ENCODE measurements at places on chromosomes 11 and 22.

DNA sequence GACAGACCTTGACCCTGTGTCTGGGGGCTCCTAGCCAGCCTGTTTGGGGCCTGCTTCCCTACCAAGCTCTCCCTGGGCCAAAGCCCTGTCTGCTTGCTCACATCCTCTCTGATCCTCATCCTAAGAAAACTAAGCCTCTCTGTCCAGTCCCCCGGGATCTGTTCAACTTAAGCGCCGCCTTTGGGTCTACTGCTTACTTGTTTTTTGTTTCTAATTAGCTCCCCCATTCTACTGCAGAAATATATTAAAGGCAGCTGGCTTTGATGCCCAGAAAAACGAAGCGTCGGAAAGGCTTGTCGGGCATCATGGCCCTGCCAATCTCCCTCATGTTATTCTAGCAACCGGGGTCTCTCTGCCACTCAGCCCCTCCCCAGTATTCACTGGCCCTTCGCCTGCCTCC, 3.4 kb downstream of the DSCAML1 start:
- no peak for DNase-seq

DNA sequence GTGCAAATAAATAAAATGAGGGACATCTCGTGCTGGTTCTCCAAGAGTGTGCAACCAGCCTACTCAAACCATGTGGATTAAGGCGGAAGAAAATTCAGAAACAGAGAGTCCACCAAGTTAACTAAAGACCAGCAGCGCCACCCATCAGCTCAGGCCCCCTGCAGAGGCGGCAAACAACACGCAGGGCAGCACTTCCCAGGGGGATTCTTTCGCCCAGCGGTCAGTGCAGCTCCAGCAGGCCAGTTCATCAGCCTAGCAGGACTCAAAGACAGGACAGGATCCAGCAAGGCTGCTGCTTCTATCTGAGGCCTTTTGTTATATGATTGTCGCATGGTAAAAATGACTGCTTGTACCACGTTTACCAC, 51.7 kb downstream of the PACSIN2 start:
- DNase-seq = no peak

DNA sequence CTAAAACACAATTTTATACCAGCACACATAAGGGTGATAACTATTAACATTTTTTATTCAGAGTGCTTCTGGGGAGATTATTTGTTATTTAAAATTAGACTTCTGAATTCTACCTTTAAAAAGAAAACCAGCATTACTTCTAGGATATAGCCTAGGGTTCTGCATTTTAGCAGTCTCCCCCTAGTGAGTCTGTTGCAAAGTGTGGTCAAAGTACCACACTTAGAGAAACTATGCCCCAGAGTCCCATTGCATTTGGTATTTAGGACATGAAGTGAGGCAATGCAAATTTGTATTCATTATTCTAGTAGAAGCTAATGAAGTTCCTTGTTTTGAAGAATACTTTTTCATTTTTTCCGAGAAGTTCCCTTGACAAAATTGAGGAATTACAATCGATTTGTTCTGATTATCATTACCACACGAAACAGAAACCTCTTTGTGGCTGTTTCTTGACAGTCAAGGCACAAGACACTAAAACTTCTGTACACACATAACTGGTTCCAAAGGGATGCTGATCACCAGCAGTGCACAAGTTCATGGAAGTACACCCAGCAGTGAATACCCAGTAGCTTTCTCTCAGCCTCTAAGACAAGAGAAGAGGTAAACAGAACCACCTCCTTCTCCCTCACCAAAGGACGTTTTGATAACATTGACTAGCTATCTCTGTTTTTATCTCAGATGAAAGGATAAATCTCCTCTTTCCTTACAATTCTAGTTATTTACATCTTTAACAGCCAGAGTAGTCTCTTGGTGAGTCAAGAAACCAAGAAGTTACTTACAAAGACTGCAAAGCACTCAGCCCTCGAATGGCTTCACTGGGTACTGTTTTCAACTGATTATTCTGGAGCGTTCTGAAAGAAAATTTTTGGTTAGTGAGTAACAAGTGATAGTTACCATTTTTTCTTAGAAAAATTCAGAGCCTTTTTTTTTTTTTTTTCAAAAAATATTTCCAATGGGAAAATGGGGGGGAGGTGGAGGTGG, 27.6 kb upstream of the CCDC34 start:
- DNase-seq = no peak

DNA sequence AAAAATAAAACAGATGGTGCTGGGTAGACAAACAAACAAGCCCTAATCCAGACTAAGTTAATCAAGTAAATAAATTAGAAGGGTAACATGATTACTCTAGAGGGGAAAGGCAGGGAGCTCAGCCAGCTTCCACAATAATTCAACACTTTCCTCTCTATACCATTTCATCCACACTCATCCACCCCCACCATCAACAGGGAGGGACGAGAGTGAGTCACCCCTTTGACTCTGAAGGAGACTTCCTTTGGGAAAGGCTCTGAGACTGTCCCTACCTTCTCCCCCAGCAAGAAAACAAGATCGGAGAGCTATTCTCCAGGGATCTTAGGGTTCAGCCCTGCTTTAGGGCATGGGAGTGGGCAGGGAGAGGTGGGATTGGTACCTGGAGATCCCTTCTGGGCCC, 33.1 kb downstream of the TRIM66 start:
- DNase-seq = no peak

DNA sequence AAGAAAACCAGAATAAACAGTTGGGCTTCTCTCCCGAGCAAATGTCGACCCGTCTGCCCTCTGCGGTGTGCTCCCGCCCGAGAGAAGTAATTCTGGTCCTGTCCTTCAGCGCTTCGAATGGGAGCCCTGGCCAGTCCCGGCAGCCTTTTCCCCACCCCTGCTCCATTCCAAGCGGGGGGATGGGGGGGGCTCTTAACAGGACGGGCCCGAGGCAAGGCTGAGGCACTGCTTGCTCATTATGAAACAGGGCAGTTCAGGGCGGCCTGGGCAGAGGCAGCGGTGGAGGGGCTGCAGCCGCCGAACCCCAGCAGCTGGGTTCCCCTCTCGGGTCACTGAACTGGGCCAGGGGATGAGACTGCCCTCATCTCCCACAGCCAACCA, 9.1 kb downstream of the BACE1-AS start:
- no peak for DNase-seq

DNA sequence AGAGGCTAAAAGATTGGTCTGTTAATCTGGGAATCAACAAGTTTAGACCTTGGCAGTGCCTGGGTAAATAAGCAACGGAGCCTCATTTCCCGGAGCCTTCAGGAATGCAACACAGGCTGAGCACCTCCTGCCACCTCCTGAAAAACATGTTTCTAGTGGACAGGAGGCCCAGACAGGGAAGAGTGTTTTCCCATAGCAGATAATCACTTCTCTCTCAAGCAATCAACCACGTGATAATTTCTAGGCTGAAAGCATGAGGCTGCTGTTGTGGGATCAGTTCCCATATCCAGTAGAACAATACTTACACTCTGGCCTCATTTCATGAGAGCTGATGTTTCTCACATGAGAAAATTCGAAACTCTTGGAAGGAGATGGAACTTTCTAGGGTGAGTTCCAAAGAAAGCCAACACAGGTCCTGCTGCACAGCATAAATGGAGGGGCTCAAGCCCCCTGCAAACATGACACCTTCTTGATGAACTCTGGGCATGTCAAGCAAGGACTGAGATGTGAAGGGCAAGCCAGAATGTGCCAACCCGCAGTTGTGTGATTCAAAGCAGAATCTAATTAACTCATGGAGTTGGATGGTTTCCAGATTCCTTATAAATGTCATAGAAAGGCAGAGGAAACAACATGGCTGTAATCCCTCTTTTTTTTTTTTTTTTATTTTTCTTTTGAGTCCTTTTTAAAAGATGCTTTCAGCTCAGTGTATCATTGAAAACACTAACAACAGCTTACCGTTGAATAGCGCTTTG, 228.5 kb upstream of the SESN3 start:
- DNase-seq = no peak

- no peak for DNase-seq
Observed at GRCh38 chr11:123584186-123584585, 70.2 kb downstream of the SCN3B start.

DNA sequence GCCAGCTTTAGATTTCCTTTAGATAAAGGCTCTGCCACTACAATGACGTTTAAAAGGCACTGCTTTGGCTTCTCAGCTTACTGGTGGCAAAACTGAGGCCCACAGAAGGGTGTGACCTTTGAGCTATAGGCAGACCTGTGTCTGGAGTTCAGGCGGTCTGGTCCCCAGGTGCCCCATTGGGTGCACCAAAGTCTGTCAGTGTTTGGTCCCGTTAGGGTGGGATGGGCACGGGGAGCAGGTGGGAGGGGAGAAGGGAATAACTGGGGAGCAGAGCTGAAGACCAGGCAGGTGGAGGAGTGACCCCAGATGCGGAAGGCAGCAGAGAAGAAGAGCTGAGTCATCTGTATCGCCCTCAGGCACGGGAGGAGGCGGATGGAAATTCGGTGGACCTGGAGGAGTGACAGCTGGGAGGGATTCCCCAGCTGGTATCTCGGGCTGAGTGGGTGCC, 45.3 kb upstream of the GCAT start:
- DNase-seq = no peak

- DNase-seq = no peak
Observed at GRCh38 chr22:18110954-18111758, 547 bp downstream of the TUBA8 start.

- DNase-seq = no peak
Observed at GRCh38 chr11:130771708-130772107, 144.6 kb downstream of the SNX19 start.

GRCh38 chr11:125365196-125365931, 130.7 kb downstream of the FEZ1 start:
- no peak for DNase-seq

- no peak for DNase-seq
Observed at GRCh38 chr11:95373241-95373640, 142.2 kb upstream of the SESN3 start.

- DNase-seq = no peak
Observed at GRCh38 chr22:26556904-26557303, 33.0 kb downstream of the TPST2 start.

GRCh38 chr22:22867996-22868715, 19.5 kb upstream of the IGLL5 start:
- no peak for DNase-seq

- DNase-seq = no peak
Observed at GRCh38 chr22:43308836-43309235, 34.3 kb downstream of the SCUBE1 start.

- peak; percentile 52 for DNase-seq
Observed at GRCh38 chr11:95084509-95084908, 5.1 kb upstream of the ENDOD1 start.

GRCh38 chr11:73142128-73142377, at the start of gene FCHSD2:
Gene FCHSD2, minus strand, starts transcription at chr11:73142318. Its CDS starts 441 bp downstream, at chr11:73141877.
- no peak for DNase-seq

- DNase-seq = no peak
Observed at GRCh38 chr11:95085117-95085816, 4.4 kb upstream of the ENDOD1 start.

DNA sequence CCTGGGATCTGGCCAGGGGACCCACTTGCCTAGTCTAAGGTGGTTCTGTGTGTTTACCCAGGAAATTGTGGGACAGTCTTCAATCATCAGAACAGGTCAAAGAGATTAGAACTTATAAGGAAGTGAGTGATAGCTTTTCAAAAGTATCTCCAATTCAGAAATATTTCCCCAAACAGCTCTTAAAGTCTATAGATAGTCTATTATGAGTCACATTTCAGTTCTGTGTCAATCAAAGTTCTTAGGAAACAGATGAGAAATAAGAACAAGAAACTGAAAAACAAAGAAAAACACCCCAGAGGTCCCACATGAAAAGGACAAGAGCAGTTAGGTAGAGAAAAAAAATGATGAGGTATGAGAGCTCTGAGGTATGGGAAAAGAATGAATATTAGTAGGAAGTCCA, 381.4 kb upstream of the MPPED2 start:
- no peak for DNase-seq

All from stimulated activated CD4-positive, alpha-beta T cell treated with anti-CD3 and anti-CD28 coated beads, TNF-alpha, amount 100 ng/mL, for 48 hours (primary cell).